ENCODE measurements at places on chromosomes 11 and 22.

DNA sequence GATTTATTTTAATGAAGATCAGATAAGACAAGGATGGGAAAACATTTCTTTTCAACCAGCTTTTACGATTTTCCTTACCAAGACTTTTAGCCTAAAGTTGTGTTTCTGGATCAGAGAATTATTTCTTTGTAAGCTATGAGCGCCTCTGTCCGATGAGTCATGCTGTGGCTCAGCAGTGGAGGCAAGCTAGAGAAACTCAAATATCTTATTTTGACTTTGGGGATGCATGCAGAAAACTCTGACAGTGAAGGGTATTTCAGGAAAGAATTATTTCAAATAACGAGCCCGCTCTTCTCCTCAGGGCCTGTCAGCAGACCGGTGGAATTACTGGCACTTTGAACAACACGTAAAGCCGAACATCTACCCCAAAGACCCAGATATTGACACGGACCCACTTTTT, 77.9 kb upstream of the OR5AK2 start:
- DNase-seq, result no peak

DNA sequence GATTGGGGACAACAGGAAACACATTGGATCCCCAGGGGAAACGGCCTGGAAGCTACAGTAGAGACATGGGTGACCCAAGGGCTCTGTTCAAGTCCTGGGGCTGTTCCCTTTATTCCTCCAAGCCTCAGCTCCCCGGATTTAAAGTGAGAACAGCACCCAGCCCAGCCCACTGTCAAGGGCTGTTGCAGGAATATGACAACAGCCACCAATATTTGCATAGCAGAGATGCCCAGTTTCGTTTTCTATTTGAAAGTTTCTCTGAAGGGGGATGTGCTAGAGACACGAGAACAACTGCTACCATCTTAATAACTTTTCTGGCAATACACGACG, 81.1 kb upstream of the WNT7B start:
- DNase-seq, result no peak

- no peak for DNase-seq
Observed at GRCh38 chr11:12993626-12994025, 15.5 kb upstream of the RASSF10 start.

GRCh38 chr11:114179234-114179941, 116.8 kb upstream of the NNMT start:
- DNase-seq, result peak; percentile 19

DNA sequence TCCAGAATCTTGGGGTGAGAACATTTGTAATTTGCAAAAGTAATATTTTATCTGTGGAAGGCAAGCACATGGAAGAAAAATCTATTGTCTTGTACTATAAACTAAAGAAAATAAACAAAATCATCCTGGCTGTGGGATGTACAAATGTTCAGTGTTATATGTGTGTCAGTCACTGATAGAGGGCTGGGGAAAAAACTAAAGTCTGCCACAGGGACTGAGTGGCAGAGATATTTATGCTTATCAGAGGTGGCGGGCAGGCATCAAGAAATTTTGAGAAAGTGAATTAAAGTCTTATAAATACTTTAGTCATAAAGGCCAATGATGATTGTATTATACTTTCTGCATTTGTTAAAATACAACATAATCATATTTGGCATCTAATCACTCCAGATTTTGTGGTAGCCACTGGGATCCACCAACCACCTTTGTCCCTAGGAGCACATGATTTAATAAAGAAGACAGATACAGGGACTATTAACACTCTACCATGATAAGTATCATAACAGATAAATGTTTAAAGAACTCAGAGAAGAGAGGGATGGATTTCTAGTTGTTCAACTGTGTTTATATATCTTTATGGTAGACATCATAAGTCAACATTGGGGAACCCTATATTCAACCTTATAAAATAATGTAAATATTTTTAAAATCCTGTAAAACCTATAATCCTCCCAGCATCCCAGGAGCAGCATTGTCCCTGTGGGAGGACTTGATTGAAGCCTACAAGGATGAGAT, 2.6 kb upstream of the ENDOD1 start:
- no peak for DNase-seq

GRCh38 chr11:64787526-64788320, 9.4 kb upstream of the SF1 start:
- no peak for DNase-seq

GRCh38 chr22:19043121-19044085, 78.8 kb downstream of the DGCR2 start:
- DNase-seq, result no peak

- no peak for DNase-seq
Observed at GRCh38 chr22:19810381-19811201, 44.1 kb downstream of the GNB1L start.

GRCh38 chr11:83140691-83141455, 16.1 kb upstream of the PCF11 start:
- no peak for DNase-seq

- no peak for DNase-seq
Observed at GRCh38 chr11:15849257-15849656, 507.1 kb downstream of the SOX6 start.

GRCh38 chr22:48398181-48398905, 1429.3 kb downstream of the BRD1 start:
- no peak for DNase-seq

DNA sequence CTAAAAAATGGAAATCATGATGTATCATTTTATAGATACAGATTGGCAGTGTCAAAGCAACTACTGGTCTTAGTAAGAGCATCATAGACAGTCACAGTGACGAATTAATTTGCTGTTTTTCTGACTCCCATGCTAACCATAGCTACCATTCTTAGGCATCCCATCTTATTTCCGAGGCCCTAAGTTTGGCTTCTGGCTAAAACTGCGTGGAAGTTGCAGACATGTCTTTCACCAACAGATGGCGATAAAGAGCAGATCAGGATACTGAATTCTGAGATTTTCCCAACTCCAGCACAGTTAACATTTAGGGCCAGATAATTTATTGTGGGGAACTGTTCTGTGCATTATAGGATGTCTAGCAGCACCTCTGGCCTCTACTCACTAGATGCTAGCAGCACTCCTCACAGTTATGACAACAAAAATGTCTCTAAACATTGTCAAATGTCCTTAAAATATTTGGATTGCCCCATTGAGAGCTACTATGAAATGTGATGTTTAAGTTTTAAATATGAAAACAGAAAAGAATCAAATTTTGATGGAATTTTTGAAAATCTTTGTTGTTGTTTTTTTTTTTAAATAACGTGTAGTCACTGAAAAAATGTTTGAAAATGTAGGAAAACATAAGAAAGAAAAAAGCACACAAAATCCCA, 16.3 kb downstream of the OR2AG2 start:
- DNase-seq, result no peak

Measured in esophagus squamous epithelium (tissue), 5 donors.